ENCODE measurements at places on chromosomes 5 and 9. TPM values are rescaled to one million over a fixed set of nuclear protein-coding genes. Genes with fewer than 3 reads are reported as not detected.

Gene WDR31
- total RNA-seq: 5.3 TPM

Gene ACTL7B
- not detected for total RNA-seq

Gene MEGF10
- total RNA-seq: 29.1 TPM

Gene ADAMTSL2
- total RNA-seq: 6.0 TPM

Gene GFPT2
- 12.9 TPM for total RNA-seq

Gene TMC1
- 0.46 TPM for total RNA-seq

Gene FGF1
- total RNA-seq: 22.4 TPM

Gene ADAMTS12
- total RNA-seq: 5.8 TPM

Measured in diencephalon (tissue), 1 donor.